ENCODE measurements at places on chromosomes 6 and 20.

- DNase-seq: peak; percentile 70
Observed at GRCh38 chr6:155472886-155473285, 17.2 kb upstream of the NOX3 start.

GRCh38 chr6:15484140-15484539, 178.7 kb downstream of the DTNBP1 start:
- DNase-seq: no peak

GRCh38 chr6:138272533-138273315, 54.4 kb upstream of the PBOV1 start:
- no peak for DNase-seq

GRCh38 chr6:154989448-154989847, 5.7 kb upstream of the TIAM2 start:
- DNase-seq: no peak

- DNase-seq: no peak
Observed at GRCh38 chr6:159075506-159076228, 30.9 kb upstream of the TAGAP start.

- no peak for DNase-seq
Observed at GRCh38 chr6:122997541-122998150, 1.6 kb downstream of the CLVS2 start.

GRCh38 chr6:2876210-2877056, 26.7 kb downstream of the SERPINB9 start:
- peak; percentile 36 for DNase-seq

DNA sequence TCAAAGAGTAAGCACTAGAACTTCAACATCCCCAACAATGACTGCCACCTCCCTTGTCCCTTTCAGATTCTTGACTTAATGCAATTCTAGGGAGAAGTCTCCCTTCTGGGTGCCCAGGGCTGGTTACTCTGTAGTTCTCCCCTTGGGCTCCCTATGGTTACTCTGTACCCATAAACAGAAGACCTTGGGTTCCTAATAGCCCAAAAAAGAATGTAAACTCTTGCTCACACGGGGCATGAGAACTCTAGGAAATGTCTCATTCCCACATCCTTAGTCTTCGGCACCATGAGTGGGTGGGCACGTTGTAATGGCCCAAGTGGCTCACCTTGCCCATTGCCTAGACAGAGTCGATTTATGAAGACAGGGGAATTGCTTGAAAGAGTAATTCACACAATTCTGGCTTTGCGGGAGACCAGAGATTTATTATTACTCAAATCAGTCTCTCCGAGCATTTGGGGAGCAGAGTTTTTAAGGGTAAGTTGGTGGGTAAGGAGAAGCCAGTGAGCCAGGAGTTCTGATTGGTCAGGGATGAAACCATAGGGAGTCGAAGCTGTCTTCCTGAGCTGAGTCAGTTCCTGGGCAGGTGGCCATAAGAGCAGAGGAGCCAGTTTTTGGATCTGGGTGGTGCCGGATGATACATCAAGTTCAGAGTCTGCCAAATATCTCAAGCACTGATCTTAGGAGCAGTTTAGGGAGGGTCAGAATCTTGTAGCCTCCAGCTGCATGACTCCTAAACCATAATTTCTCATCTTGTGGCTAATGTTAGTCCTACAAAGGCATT, 61.2 kb upstream of the SIRPG start:
- DNase-seq: peak; percentile 33

- DNase-seq: no peak
Observed at GRCh38 chr20:9179193-9179802, 110.4 kb downstream of the PLCB4 start.

DNA sequence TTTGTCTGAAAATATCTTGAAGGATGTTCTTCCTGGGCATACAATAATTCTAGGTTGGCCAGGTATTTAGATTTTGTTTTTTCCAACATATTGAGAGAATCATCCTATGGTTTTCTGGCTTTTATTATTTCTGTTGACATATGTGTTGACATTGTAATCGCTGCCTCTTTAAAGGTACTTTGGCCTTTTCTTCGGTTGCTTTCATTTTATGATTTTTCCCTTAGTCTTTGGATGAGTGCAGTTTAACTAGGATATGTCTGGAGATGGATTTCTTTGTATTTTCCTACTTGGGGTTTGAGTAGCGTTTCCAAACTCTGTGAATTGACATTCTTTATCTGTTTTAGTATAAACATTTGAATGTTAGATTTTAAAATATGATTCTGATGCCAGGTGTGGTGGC, 11.5 kb downstream of the SERPINB1 start:
- DNase-seq: no peak

DNA sequence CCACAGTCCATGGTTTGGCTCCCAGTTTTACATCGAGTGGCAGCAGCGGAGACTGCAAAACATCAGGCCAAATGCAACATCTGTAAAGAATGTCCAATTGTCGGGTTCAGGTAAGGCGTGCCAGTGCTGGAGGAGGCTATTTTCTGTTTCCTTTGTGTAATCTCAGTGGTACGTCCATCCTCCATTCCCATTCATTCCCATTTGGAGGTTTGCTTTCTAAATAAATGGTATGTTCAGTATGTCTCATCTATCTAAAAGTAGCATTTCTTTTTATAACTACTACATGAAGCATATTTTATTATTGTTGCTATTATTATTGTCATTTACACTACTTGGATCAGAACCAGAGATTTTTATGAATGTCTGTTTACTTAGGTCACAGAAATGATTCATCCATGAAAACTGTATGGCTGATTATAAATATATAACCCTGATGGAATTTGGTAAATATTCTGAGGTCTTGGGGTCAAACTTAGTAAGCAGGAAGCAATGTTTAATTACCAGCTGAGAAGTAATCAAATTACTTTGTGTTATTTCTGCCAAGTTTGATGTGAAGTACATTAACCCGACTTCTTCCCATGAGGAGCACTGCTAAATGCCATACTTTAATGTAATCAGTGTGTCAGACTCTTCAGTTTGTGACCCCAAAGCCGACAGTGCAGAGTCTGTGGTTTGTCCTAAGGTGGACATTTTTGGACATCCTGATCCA, 512.9 kb downstream of the UTRN start:
- DNase-seq: peak; percentile 75

DNA sequence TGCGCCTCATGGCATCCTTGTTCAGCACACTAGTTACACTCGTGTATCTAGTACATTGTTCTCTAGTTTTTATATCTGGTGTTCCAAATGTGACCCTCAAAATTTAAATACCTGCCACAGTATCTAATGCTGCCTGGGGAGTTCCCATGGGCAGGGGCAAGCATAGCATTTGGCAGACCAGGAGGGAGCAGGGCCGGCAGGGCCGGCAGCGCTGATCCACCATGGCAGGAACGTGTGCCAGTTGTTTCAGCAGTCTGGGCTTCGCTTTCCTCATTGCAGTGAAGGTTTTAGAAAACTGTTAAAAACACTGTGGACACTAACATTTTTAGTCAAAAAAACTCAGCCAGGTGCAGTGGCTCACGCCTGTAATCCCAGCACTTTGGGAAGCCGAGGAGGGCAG, 19.2 kb downstream of the NANP start:
- DNase-seq: no peak

Data from fibroblast of skin of left quadriceps (primary cell).